ENCODE measurements at places on chromosomes 5 and 9. TPM values are rescaled to one million over a fixed set of nuclear protein-coding genes. Genes with fewer than 3 reads are reported as not detected.

SPINK6 gene
- not detected for total RNA-seq

- no peak for DNase-seq
- H3K4me3 ChIP-seq: no peak overlapping the region
- peaks cover 6% of the 10 kb centered on the region for H3K4me1 ChIP-seq
- no peaks in the 10 kb centered on the region for H3K27me3 ChIP-seq
- no peak overlapping the region for H3K27ac ChIP-seq
Measured at GRCh38 chr9:128375865-128376264, 4.7 kb downstream of the URM1 start.

GRCh38 chr5:73433272-73433981 is 15.2 kb downstream of the FOXD1 start:
- H3K27me3 ChIP-seq: peaks cover 8% of the 10 kb centered on the region
- no peak for DNase-seq
- H3K36me3 ChIP-seq: no peaks in the 10 kb centered on the region
- no peak overlapping the region for H3K4me3 ChIP-seq
- no peak overlapping the region for H3K27ac ChIP-seq

DNA sequence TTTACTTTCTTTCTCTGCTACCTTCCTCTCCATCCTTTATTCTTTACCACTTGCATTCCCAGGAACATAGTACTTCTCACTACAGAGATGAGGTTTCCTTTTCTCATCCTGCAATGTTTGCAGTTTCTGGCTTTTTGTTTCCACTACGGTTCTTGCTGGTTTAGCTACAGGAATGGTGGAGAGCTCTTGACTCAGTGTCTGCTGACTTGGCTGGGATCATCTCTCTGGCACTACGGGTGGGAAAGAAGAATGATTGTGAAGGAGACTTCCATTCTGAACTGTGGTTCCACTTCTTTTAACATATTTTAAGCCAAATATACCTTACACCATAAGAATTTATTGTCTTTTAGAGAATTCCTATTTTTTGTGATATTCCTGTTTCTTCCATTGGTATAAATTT is 65.1 kb downstream of the NREP start:
- no peaks in the 10 kb centered on the region for H3K4me1 ChIP-seq
- H3K27ac ChIP-seq: no peak overlapping the region
- no peak for DNase-seq
- no peaks in the 10 kb centered on the region for H3K36me3 ChIP-seq
- H3K4me3 ChIP-seq: no peak overlapping the region

GRCh38 chr5:30607301-30607894 is 586.1 kb upstream of the CDH6 start:
- peaks cover 9% of the 10 kb centered on the region for H3K4me1 ChIP-seq
- H3K4me3 ChIP-seq: no peak overlapping the region
- no peak for DNase-seq
- no peaks in the 10 kb centered on the region for H3K27me3 ChIP-seq

- no peaks in the 10 kb centered on the region for H3K4me1 ChIP-seq
- no peaks in the 10 kb centered on the region for H3K36me3 ChIP-seq
- no peak overlapping the region for H3K4me3 ChIP-seq
- no peak overlapping the region for H3K27ac ChIP-seq
- H3K27me3 ChIP-seq: peaks cover 9% of the 10 kb centered on the region
Measured at GRCh38 chr9:27856054-27856453, 282.8 kb upstream of the C9orf72 start.

TMEM215 gene
- total RNA-seq: not detected

DNA sequence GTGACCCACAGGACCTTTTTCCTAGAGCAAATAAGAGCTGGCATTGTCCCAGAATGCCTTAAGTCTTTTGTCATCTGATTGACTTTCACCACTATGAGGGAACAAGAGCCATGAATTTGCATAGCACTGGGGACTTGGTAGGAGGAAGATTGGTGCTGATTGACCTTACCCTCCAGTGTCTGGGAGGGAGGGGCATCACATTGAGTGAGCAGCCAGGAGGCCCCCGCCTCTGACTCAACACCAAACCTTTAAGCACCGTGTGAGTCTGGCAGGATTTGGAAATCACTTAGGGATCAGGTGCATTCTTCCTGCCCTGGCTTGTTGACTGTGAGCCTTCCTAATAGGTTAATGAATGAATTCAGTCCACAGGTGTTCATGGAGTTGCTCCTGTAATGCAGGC is 40.7 kb downstream of the WNK2 start:
- H3K4me1 ChIP-seq: peaks cover 11% of the 10 kb centered on the region
- no peak overlapping the region for H3K4me3 ChIP-seq
- H3K27ac ChIP-seq: no peak overlapping the region
- DNase-seq: no peak

GRCh38 chr9:137431416-137431931 is 8.3 kb downstream of the NOXA1 start:
- H3K4me1 ChIP-seq: no peaks in the 10 kb centered on the region
- H3K27ac ChIP-seq: no peak overlapping the region
- no peaks in the 10 kb centered on the region for H3K36me3 ChIP-seq
- no peaks in the 10 kb centered on the region for H3K27me3 ChIP-seq

- no peak overlapping the region for H3K27ac ChIP-seq
- no peak for DNase-seq
- H3K27me3 ChIP-seq: peaks cover 61% of the 10 kb centered on the region
- H3K4me1 ChIP-seq: no peaks in the 10 kb centered on the region
- no peaks in the 10 kb centered on the region for H3K36me3 ChIP-seq
Measured at GRCh38 chr9:76898786-76899185, 7.1 kb downstream of the PRUNE2 start.

- H3K27ac ChIP-seq: no peak overlapping the region
- H3K4me1 ChIP-seq: no peaks in the 10 kb centered on the region
- no peaks in the 10 kb centered on the region for H3K36me3 ChIP-seq
Measured at GRCh38 chr5:34734326-34734725, 78.2 kb downstream of the RAI14 start.

GRCh38 chr5:114369680-114370417 is 8.0 kb downstream of the KCNN2 start:
- H3K36me3 ChIP-seq: no peaks in the 10 kb centered on the region
- H3K27me3 ChIP-seq: peaks cover 33% of the 10 kb centered on the region
- no peak overlapping the region for H3K27ac ChIP-seq
- H3K4me1 ChIP-seq: no peaks in the 10 kb centered on the region

C9orf40 gene
- total RNA-seq: 16.8 TPM

DNA sequence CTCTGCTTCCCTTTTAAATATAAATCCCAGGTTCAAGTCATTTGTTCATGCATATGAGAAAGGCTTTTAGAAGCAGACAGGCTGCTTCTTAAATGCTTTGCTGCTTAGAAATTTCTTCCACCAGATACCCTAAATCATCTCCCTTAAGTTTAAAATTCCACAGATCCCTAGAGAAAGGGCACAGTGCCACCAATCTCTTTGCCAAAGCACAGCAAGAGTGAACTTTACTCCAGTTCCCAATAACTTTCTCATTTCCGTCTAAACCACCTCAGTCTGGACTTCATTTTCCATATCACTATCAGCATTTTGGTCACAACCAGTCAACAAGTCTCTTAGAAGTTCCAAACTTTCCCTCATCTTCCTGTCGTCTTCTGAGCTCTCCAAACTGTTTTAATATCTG is 679.8 kb upstream of the FTMT start:
- H3K27ac ChIP-seq: no peak overlapping the region
- no peak for DNase-seq
- no peak overlapping the region for H3K4me3 ChIP-seq
- no peaks in the 10 kb centered on the region for H3K27me3 ChIP-seq

DNA sequence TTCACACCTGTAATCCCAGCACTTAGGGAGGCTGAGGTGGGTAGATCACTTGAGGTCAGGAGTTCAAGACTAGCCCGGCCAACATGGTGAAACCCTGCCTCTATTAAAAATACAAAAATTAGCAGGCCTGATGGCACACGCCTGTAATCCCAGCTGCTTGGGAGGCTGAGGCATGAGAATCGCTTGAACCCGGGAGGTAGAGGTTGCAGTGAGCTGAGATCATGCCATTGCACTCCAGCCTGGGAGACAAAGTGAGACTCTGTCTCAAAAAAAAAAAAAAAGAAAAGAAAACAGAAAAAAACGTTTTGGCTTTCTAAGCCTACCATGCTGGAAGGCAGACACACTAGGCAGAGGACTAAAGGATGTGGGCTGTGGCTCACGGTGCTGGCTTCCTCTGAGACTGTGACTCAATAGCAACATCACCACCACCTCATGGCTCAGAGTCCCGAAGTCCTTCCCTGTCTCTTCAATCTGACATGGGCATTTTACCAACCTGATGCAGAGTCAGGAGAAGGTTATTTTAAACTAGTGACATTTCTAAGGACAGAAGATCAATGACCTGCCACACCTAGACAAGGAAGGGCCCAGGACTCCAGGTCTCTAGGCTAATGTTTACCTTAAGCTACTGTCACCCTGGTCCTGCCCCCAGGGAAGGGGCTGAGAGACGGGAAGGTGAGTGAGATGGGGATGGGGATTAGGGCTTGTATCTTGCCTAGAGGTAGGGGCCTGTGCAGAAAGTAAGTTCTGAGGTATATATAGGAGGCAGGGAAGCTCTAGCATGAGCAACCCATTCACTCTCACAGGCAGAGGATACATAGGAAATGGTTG is 3.7 kb downstream of the ECSCR start:
- H3K36me3 ChIP-seq: no peaks in the 10 kb centered on the region
- DNase-seq: no peak
- H3K27ac ChIP-seq: no peak overlapping the region
- H3K27me3 ChIP-seq: no peaks in the 10 kb centered on the region
- no peak overlapping the region for H3K4me3 ChIP-seq

GRCh38 chr5:43193181-43193893 is 1.3 kb downstream of the NIM1K start:
- H3K4me1 ChIP-seq: peaks cover 25% of the 10 kb centered on the region
- peaks cover 20% of the 10 kb centered on the region for H3K27me3 ChIP-seq
- peak; percentile 86 for DNase-seq
- no peaks in the 10 kb centered on the region for H3K36me3 ChIP-seq
- no peak overlapping the region for H3K27ac ChIP-seq

GRCh38 chr5:52808316-52808901 is 20.7 kb downstream of the ITGA1 start:
- no peak overlapping the region for H3K27ac ChIP-seq
- H3K4me3 ChIP-seq: no peak overlapping the region
- peaks cover 3% of the 10 kb centered on the region for H3K36me3 ChIP-seq
- no peak for DNase-seq

DNA sequence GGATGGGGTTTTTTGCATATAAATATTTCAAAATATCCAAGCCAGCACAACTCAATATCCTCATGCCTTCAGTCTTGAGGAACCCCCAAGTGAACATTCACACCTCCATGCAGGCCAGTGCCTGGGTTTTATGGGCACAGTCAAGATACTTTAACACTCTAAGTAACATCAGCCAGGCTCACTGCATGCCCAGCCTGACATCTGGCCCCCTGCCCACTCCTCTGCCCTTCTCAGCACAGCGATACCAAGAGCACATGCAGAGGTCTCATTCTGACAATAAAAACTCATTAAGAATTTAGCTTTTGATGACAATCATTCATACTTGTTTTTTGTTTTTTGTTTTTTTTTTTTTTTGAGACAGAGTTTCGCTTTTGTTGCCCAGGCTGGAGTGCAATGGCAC is 250.0 kb downstream of the CWC27 start:
- H3K27ac ChIP-seq: no peak overlapping the region
- H3K4me3 ChIP-seq: no peak overlapping the region
- H3K4me1 ChIP-seq: no peaks in the 10 kb centered on the region

GRCh38 chr5:153153086-153153485 is 337.4 kb upstream of the GRIA1 start:
- no peaks in the 10 kb centered on the region for H3K36me3 ChIP-seq
- H3K4me1 ChIP-seq: no peaks in the 10 kb centered on the region
- peak; percentile 56 for DNase-seq
- H3K27ac ChIP-seq: no peak overlapping the region
- no peak overlapping the region for H3K4me3 ChIP-seq
